ENCODE measurements at places on chromosomes 13 and 19.

- no peak for DNase-seq
These were observed 201.3 kb upstream of the SERP2 start for GRCh38 chr13:44172281-44172810.

DNA sequence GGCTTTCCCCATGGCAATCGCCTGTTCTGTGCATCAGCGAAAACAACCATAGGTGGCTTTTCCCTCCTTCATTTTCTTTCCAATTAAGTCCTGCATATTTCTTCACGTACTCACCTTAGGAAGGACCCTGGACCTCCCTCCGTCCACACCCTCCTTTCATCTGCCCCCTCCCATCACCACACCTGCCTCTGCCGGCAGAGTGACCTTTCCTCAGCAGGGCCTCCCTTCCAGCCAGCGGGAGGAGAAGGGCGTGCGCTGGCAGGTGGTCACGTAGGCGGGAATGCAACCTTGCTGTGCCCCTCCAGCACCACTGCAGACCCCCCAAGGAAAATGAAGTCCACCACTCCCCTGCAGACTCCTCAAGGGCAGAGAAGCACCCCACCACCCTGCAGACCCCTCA lies 61.1 kb downstream of the GSX1 start:
- DNase-seq, result no peak

DNA sequence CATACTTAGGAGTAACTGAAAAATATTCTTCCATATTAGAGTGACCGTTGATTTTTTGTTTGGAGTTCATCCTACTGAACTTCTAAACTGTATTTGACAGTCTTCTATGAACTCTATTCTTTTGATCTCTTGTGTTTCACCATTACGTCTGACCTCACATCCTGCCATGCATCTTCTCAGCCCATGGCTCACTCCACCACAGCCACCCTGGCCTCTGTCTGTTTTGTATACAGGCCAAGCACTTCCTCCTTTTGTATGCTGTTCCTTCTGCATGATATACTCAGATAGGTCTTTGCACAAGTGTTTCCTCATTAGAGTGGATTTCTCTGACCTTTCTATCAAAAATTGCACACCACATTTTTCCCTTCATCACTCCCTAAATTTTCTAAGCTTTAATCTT lies 119.9 kb downstream of the MAB21L1 start:
- DNase-seq, result no peak

DNA sequence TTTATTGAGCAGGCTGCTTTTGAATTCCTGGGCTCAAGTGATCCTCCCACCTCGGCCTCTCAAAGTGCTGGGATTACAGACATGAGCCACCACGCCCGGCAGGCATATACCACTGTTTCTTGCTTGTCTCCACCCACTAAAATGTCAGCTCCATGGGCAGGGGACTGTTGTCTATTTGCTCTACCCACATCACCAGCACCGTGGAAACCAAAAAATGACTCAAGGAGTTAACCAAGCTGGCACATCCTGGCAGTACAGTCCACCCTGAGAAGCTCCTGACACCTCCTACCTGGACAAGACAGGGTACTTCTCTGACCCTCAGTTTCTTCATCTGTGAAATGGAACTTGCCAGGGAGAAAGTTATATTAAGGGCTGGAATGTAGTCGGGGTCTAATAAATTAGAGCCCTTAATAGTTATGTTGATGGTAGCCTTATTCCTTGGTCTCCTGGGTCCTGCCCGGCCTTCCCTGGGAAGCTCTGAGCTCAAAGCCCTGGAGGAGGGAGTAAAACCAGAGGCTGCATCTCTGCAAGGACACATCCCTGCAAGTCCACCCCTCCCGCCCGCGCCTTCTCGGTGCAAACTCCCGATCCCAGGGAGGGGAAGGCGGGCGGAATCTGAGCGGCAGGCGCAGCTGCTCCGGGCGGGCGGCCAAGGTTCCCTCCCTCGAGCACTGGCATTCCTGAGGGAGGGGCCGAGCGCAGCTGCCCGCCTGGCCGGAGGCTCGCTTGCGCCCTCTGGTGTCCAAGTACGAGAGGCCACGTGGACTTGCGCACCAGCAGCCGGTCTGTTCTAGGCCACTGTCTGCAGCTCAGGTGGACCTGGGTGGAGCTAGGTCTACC lies 14.1 kb downstream of the RDH8 start:
- DNase-seq, result peak; percentile 23

- DNase-seq, result no peak
These were observed 59.9 kb upstream of the C13orf46 start for GRCh38 chr13:114033541-114034315.

- DNase-seq, result no peak
These were observed 87.0 kb upstream of the TSHZ3 start for GRCh38 chr19:31436121-31436776.

GRCh38 chr13:110556224-110556606 lies 5.3 kb downstream of the RAB20 start:
- no peak for DNase-seq

DNA sequence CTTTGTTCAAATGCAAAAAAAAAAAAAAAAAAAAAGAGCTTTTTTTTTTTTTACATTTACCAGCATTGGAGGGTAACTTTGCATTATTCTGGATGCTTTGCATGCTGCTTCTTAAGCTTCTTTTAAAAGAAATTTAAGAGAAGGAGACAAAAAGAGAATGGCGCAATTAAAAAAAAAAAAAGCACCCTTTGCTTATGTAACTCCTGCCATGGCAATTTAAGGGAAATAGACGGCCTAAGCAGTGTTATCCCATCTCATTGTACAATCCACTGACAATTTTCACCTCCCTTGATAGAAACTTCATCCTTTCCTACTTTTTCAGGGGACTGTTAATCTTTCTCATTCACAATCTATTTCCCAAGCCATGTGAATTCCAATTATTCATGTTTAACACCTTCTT lies 129.8 kb downstream of the KCTD12 start:
- no peak for DNase-seq

All from esophagus squamous epithelium (tissue), 5 donors.